ENCODE measurements at places on chromosomes 6 and 20. TPM values are rescaled to one million over a fixed set of nuclear protein-coding genes. Genes with fewer than 3 reads are reported as not detected.
A peak's percentile ranks its signal among the peaks of the same experiment; 100 is the strongest.

GRCh38 chr6:73506246-73506645 lies 14.6 kb downstream of the EEF1A1 start:
- H3K4me3 ChIP-seq, result no peak overlapping the region
- H3K27me3 ChIP-seq, result no peaks in the 10 kb centered on the region
- DNase-seq, result no peak
- H3K27ac ChIP-seq, result no peak overlapping the region
- H3K36me3 ChIP-seq, result peaks cover 25% of the 10 kb centered on the region

The HSPA1L gene
- total RNA-seq, result 1.6 TPM

The RTN4IP1 gene
- 11.9 TPM for total RNA-seq

DNA sequence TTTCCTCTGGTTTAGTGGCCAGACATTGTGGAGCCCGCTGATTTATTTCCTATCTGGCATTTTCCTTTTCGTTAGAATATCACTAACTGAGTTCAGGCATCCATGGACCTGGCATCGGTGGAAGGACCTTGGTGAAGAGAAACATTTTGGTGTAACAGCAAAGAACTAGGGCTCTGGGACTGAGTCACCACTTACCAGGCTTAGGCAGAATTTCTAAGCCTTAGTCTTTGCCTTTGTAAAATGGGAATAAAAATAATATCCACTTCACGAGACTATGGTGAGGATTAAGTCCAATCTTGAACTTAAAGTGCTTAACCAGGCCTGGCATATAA lies 42.0 kb upstream of the ENPP1 start:
- H3K4me1 ChIP-seq, result peaks cover 11% of the 10 kb centered on the region
- H3K4me3 ChIP-seq, result no peak overlapping the region
- H3K27me3 ChIP-seq, result no peaks in the 10 kb centered on the region
- DNase-seq, result no peak
- no peaks in the 10 kb centered on the region for H3K36me3 ChIP-seq

The SLC52A3 gene
- total RNA-seq, result 2.6 TPM

DNA sequence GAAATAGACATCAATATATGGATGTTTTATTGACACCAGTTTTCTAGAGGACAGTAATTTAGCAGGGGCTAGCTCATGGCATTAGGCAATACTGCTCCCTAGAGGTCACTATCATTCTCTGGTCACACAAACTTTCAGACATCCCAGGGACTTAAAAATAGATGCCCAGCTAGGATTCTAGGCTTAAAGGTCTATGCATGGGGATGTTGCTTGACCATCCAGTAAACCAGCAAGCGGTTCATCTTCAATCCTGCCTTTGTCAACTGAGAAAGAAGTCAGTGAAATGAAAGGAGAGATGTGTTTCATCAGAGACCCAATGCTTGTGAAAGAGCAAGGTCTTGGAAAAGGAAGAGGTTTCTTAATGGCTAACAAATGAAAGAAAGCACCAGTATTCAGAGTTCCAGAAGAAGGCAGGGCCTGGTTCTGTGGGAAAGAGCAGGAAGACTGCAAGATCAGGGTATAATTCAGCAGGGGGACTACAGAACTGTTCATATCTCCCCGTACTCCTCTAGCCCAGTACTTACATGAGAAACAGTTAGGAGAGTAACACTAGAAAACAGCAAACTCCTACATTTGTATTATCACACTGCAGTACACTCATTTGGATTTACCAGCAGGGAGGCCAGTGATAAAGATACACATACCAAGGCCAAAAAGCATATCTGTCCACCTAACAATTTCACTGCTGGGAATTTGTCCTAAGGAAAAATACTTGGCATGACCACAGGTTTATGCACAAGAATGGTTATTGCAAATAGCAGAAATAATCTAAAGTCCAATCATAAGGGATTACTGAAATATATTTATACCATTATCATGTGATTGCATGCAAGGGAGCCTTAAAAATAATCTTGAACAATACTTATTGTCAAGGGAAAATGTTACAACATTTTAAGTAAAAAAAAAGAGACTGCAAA lies 151.4 kb upstream of the LAMA2 start:
- H3K27me3 ChIP-seq, result no peaks in the 10 kb centered on the region
- DNase-seq, result no peak

The GPX5 gene
- not detected for total RNA-seq

DNA sequence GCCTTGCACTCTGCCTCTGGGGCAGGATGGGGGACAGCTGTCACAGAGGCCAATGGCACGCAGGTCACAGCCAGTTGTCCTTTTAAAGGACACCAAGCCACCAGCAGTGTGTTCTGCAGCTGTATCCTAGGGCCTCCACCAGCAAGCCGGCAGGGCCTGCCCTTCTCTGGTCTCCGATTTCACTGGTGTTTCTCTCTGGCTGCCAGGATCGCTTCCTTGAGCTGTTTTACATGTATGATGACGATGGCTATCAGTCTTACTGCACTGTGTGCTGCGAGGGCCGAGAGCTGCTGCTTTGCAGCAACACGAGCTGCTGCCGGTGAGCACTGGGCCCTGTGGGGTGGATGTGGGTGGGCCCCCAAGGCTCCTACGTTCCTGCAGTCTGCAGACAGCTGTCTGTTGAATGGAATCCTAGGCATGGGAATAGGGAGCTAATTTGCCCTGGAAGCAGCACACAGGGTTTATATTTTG lies 22.7 kb upstream of the MAPRE1 start:
- H3K4me1 ChIP-seq, result no peaks in the 10 kb centered on the region
- DNase-seq, result no peak
- H3K27ac ChIP-seq, result no peak overlapping the region

- H3K27ac ChIP-seq, result no peak overlapping the region
- H3K4me3 ChIP-seq, result peak overlapping the region; percentile 5
- H3K27me3 ChIP-seq, result no peaks in the 10 kb centered on the region
- no peaks in the 10 kb centered on the region for H3K4me1 ChIP-seq
- no peak for DNase-seq
Measured at GRCh38 chr6:97626671-97627441, 343.8 kb upstream of the MMS22L start.

The FILIP1 gene
- 78.2 TPM for total RNA-seq

DNA sequence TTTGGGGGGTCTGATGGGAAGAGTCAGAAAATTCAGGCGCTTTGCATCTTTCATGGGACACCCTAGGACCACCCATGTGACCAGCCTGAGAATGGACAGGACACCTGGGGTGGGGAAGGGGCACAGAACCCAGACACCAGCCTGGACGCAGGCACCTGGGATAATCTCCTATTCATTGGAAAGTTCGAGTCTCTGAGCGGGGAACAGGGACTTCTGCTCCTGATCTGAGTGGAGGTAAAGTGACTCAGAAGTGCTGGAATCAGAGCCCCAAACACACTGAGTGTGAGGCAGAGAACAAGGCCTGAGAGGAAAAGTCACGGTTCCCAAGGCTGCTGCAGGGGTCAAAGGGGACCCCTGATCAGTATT lies 1.4 kb downstream of the HLA-B start:
- peaks cover 7% of the 10 kb centered on the region for H3K36me3 ChIP-seq
- peak overlapping the region; percentile 59 for H3K4me3 ChIP-seq
- DNase-seq, result no peak
- no peaks in the 10 kb centered on the region for H3K27me3 ChIP-seq
- H3K27ac ChIP-seq, result no peak overlapping the region

- no peaks in the 10 kb centered on the region for H3K27me3 ChIP-seq
- no peak overlapping the region for H3K4me3 ChIP-seq
- H3K27ac ChIP-seq, result no peak overlapping the region
- H3K4me1 ChIP-seq, result peaks cover 8% of the 10 kb centered on the region
- DNase-seq, result no peak
Measured at GRCh38 chr20:57598491-57598890, 21.7 kb downstream of the ZBP1 start.

The KCNG1 gene
- 2.3 TPM for total RNA-seq

GRCh38 chr20:63082308-63082938 lies 75.7 kb upstream of the BHLHE23 start:
- no peaks in the 10 kb centered on the region for H3K27me3 ChIP-seq
- no peak overlapping the region for H3K4me3 ChIP-seq
- H3K4me1 ChIP-seq, result no peaks in the 10 kb centered on the region
- no peak for DNase-seq
- no peaks in the 10 kb centered on the region for H3K36me3 ChIP-seq

The HLA-DQB1 gene
- 1.8 TPM for total RNA-seq

GRCh38 chr6:102340311-102340710 lies 946.8 kb downstream of the GRIK2 start:
- H3K4me3 ChIP-seq, result no peak overlapping the region
- H3K27ac ChIP-seq, result no peak overlapping the region
- H3K27me3 ChIP-seq, result no peaks in the 10 kb centered on the region

The MCCD1 gene
- total RNA-seq, result not detected

DNA sequence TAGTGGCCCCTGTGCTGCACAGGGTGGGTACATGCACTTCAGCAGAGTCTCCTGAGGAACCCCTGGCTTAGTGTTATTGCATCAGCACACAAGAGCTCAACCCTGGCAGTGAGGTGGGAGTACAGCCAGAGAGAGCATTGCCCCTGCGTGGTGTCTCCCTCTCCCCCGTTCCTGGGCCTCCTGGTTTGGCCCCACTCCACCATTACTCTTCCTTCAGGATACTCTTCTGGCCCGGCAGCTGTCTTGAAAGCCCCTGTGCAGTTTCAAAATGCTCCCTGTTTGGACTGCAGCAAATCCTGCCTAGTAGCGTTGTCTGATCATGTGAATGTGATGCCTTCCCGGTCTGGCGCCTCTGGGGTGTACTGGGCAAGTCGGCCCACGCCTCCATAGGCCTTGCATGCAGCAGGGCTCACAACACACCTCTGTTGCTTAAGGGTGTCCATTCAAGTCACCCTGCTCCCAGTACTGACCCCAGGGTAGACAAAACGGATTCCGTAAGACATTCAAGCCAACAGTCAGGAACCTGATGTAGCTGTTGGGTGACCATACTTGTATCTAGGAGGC lies 32.1 kb downstream of the TXNDC5 start:
- H3K4me1 ChIP-seq, result no peaks in the 10 kb centered on the region
- no peak overlapping the region for H3K27ac ChIP-seq
- peaks cover 40% of the 10 kb centered on the region for H3K36me3 ChIP-seq
- no peaks in the 10 kb centered on the region for H3K27me3 ChIP-seq
- no peak overlapping the region for H3K4me3 ChIP-seq

- H3K4me1 ChIP-seq, result no peaks in the 10 kb centered on the region
- H3K27me3 ChIP-seq, result no peaks in the 10 kb centered on the region
- no peak overlapping the region for H3K4me3 ChIP-seq
- DNase-seq, result no peak
- H3K27ac ChIP-seq, result no peak overlapping the region
Measured at GRCh38 chr20:10648651-10649050, 25.1 kb downstream of the JAG1 start.

DNA sequence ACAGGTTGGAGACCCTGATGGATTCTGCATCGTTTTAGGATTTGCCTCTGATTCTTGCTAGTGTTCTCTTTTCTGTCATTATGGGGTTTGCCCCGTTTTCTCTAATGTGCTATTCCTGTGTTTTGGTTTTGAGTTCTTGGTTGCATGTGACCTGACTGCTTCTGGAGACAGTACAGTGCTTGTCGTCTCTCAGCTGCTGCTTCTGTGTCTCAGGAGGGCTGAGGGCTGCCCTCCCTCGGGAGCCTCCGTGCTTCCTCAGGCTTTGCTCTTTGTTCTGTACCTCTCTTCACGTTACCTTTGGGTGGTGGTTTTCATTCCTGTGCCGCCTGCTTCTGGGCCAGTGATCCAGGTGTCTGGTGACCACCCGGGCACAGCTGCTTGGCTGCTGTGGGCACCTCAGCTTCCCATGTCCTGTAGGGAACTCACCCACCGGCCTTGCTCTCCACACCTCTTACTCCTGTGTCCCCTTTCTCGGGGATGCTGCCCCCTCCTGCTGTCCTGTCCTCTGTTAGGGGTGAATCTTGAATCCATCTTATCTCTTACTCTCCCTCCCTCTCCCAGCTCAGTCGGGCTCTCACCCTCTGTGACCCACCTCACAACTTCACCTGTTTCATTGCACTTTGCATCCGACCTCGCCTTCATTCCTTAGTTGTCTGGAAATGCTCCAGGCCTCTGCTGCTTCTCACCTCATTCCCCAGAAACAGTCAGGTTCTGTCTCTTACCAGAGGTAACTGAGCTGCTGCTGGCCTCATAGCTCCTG lies 33.2 kb downstream of the PANK2 start:
- H3K4me1 ChIP-seq, result peaks cover 35% of the 10 kb centered on the region
- DNase-seq, result no peak
- peaks cover 27% of the 10 kb centered on the region for H3K36me3 ChIP-seq
- no peaks in the 10 kb centered on the region for H3K27me3 ChIP-seq
- no peak overlapping the region for H3K27ac ChIP-seq

The BPIFB4 gene
- not detected for total RNA-seq

GRCh38 chr6:154488248-154488593 lies 22.3 kb downstream of the CNKSR3 start:
- no peak overlapping the region for H3K4me3 ChIP-seq
- H3K27ac ChIP-seq, result no peak overlapping the region
- DNase-seq, result no peak
- H3K36me3 ChIP-seq, result no peaks in the 10 kb centered on the region

The NOTCH4 gene
- 22.5 TPM for total RNA-seq

GRCh38 chr6:126526996-126527606 lies 187.2 kb downstream of the CENPW start:
- no peak for DNase-seq
- H3K4me3 ChIP-seq, result no peak overlapping the region
- no peaks in the 10 kb centered on the region for H3K4me1 ChIP-seq
- H3K27me3 ChIP-seq, result no peaks in the 10 kb centered on the region
- H3K27ac ChIP-seq, result no peak overlapping the region

- H3K36me3 ChIP-seq, result no peaks in the 10 kb centered on the region
- no peaks in the 10 kb centered on the region for H3K4me1 ChIP-seq
- no peak overlapping the region for H3K4me3 ChIP-seq
- no peak overlapping the region for H3K27ac ChIP-seq
Measured at GRCh38 chr6:155755452-155755851, 299.8 kb upstream of the NOX3 start.

The BPIFB2 gene
- not detected for total RNA-seq

- no peaks in the 10 kb centered on the region for H3K27me3 ChIP-seq
- DNase-seq, result no peak
- H3K27ac ChIP-seq, result no peak overlapping the region
- no peak overlapping the region for H3K4me3 ChIP-seq
- H3K36me3 ChIP-seq, result no peaks in the 10 kb centered on the region
Measured at GRCh38 chr20:29306390-29307072, 1950.9 kb upstream of the DEFB115 start.

GRCh38 chr6:166603043-166603690 lies 16.7 kb upstream of the RAMACL start:
- H3K36me3 ChIP-seq, result no peaks in the 10 kb centered on the region
- H3K4me3 ChIP-seq, result no peak overlapping the region
- no peaks in the 10 kb centered on the region for H3K27me3 ChIP-seq
- H3K4me1 ChIP-seq, result peaks cover 17% of the 10 kb centered on the region
- no peak overlapping the region for H3K27ac ChIP-seq

DNA sequence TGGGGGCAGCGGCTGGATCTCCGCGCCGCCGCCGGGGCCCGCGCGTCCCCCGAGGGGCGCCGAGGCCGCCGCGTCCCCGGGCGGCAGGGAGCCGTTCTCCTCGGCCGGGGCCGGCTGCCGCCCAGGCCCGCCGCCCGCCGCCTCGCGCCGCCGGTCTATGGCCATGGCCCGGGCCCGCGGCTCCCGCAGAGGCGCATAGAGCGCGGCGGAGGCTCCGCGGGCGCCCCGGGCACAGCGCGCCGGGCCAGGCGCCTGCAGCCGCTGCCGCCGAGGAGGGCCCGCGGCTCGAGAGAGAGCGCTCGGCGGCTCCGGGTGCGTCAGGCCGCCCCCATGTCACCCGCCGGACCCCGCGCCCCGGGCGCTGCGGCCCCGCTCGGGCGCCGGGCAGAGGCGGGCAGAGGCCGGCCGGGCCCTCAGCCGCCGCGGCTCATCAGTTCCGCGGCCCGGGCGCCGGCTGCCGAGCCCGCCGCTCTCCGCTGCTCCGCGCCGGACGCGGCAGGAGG lies 404 bp downstream of the SLC22A23 start:
- DNase-seq, result no peak
- H3K27me3 ChIP-seq, result no peaks in the 10 kb centered on the region
- H3K27ac ChIP-seq, result peak overlapping the region; percentile 44

- no peak overlapping the region for H3K4me3 ChIP-seq
- no peaks in the 10 kb centered on the region for H3K4me1 ChIP-seq
- no peak overlapping the region for H3K27ac ChIP-seq
- H3K27me3 ChIP-seq, result no peaks in the 10 kb centered on the region
Measured at GRCh38 chr20:34268145-34268544, 26.9 kb downstream of the ASIP start.
